ENCODE measurements at places on chromosomes 2 and 18.

DNA sequence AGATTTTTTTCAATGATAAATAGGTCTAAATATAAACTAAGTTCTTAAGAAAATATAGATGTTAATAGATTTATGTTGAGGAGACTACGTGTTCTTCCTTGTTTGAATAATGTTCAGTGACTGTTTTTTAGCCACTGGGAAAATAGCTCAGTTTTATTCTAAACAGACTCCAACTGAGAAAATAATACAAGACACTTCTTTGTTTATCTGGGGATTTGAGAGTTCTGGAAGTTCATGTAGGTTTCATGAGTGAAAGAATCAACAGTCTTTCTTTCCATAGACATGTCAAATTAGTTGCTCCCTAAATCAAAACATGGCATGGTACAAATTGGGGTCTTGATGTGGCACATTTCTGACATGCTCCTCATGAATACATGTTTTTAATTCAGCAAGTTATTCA lies 177.7 kb downstream of the MREG start:
- no peak for DNase-seq

GRCh38 chr2:101400048-101400447 lies 12.7 kb upstream of the CREG2 start:
- DNase-seq = no peak

DNA sequence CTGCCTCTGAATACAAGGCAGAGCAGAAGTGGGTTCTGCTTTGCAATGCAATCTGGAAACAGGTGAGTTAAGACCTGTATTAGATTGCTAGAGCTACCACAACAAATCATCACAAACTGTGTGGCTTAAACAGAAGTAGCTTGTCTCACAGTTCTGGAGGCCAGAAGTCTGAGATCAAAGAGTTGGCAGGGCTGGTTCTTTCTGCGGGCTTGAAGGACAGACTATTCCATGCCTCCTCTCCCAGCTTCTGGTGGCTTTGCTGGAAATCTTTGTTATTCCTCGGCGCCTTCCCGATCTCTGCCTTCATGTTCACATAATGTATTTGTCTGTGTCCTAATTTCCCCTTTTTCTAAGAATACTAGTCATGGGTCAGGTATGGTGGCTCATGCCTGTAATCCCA lies 58.4 kb downstream of the SAP130 start:
- no peak for DNase-seq

GRCh38 chr2:207090389-207090788 lies 75.4 kb downstream of the KLF7 start:
- DNase-seq = no peak

DNA sequence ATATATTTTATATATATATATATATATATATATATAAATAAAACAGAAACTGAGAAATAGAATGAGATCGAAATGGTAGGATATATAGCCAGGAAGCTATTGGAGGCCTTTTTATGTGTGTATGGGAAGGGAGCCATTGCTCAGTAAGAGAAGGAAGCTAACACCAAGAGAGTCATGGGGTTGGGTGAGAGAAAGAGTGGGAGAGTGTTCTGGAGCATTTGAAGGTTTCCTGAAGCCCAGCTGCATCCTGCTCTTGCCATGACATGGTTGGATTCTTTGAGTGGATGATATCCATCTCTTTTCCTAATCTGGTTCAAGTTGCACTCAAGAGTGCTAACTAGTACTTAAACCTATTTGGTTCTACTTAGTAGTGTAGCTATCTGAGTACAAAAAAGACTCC lies 282.3 kb downstream of the DYSF start:
- DNase-seq = no peak
